ENCODE measurements at places on chromosomes 3 and 15.

DNA sequence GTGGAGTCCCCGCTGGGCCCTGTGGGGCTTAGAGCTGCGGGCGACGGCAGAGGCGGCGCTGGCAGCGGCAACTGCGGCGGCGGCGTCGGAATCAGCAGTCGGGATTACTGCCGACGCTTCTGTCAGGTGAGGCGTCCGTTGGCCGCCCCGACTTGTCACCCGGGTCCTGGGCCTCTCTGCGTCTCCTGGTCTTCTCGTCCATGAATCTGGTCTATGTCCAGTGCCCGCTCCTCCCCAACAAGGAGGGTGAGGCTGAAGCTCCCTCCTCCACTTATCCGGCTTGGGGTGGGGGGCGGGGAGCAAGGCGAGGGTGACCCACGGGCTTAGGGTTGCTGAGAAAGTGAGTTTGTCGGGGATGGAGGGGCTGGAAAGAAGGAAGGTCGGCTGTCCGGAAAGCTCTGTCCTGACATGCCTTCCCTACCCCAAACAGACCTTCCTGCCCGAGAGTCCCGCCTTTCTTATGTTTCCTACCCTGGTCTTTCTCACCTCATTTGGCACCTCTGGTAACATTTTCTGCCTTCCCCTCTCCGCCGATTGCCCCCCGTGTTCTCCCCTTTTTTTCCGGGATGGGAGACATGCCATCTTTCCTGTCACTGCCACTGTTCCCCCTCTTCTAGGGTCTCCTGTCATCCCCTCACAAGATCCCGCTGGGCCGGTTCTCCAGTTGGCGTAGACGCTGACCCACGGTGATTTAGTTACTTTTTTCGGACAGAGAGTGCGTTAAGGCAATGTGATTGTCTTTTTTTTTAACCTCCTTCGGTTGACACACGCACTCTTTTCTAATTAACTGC lies 520 bp downstream of the ZNF654 start:
- DNase-seq: no peak

- DNase-seq: no peak
Observed at GRCh38 chr3:12201813-12202212, 43.1 kb upstream of the TIMP4 start.

DNA sequence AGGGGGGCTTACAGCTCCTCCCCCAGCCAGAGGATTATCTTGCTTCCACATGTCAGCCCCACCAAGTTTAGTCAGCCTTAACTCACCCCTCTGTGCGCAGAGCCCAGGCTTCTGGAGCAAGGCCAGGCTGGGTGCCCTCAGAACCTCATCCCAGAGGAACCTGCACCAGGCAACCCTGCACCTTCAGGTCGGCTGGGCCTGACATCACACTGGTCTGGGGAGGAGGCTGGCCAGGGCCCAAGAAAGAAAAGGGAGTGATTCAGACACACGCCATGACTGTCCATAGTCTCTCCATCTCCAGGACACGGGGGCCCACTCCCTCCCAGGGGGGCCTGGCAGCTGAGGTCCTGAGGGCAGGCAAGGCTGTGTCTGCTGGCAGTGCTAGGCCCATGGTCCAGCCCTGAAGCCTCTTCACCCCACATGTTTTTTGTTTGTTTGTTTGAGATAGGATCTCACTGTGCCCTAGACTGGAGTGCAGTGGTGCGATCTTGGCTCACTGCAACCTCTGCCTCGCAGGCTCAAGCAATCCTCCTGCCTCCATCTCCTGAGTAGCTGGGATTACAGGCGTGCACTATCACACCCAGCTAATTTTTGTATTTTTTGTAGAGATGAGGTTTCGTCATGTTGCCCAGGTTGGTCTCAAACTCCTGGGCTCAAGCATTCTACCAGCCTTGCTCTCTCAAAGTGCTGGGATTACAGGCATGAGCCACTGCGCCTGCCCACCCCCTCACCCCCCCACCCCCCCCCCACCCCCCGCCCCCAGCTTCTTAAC lies 11.1 kb downstream of the TNK2 start:
- DNase-seq: peak; percentile 92

- DNase-seq: no peak
Observed at GRCh38 chr3:87397211-87397610, 120.8 kb upstream of the POU1F1 start.

DNA sequence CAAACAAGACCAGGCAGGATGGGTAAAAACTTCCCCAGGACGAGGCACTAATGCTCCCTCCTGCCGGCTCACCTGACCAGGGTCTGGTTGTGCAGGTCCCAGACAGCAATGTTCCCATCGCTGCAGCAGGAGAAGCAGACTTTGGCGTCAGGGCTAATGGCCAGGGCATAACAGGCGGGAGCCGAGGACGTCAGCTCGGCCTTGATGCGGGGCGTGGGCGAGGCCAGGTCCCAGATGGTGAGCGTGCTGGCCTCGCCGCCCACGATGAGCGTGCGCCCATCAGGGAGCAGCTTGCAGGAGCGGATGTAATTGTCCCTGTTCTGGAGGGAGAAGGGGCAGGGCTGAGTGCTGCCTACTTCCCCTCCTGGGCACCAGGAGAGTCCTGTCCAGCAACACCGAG lies 43.4 kb downstream of the TLE3 start:
- DNase-seq: no peak

GRCh38 chr3:153260681-153261080 lies 98.7 kb downstream of the RAP2B start:
- no peak for DNase-seq

- DNase-seq: no peak
Observed at GRCh38 chr3:178950676-178951075, 120.9 kb downstream of the ZMAT3 start.

GRCh38 chr3:113212150-113212843 lies 940 bp downstream of the BOC start:
- peak; percentile 47 for DNase-seq

DNA sequence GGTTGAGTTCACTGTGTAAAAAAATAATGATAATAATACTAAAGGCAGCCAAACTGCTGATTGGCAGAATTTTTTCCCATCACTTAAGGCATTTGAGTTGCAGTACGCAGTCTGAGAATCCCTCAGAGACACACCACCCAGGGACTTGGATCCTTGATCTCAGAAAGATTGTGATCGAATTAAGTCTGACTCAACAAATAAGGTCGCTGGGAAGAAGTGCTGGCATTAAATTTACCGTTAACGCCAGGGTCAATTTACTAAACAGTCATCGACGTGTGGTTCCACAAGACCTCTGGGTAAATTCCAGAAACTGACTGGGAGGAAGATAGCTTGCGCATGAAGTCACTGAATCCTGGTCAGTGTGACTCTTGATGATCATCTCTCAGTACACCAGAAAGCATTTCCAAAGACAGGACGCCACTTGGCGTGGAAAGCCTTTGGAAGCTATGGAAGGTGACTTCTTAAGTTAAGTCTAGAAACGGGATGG lies 48.3 kb upstream of the CGNL1 start:
- peak; percentile 86 for DNase-seq

GRCh38 chr3:184085389-184085852 lies 11.4 kb upstream of the HTR3E start:
- DNase-seq: no peak

GRCh38 chr15:67801926-67802914 lies 23.1 kb upstream of the SKOR1 start:
- no peak for DNase-seq

- no peak for DNase-seq
Observed at GRCh38 chr15:52171386-52171785, 19.8 kb downstream of the GNB5 start.

DNA sequence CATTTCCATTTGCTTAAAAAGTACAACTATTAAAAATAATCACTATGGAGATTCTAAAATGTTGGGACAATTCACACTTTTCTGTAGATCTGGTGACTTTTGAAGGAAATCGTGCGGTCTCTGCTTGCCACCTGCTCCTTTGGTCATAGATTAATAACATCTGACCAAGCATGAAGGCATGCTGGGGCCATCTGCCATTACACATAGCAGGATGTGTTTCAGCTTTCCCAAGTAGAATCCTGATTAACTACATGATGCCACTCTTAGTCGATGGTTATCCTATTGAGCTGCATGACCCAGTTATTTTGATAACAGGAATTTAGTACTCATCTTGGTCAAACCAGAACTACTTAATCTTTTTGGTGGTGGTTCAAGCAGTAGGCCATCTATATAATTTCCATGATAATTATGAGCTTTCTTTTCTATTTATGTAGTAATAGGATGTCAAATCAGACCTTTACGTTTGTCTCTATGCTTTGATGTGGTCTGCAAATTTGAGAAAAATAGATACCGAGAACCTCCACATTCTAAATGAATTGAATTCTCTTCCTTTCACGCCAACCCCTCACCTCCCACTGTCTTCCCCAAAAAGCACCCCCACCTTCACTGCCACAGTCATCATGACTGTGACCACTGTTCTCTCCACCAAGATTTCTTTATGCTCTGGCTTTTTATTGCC lies 158.1 kb downstream of the DIPK2A start:
- no peak for DNase-seq

DNA sequence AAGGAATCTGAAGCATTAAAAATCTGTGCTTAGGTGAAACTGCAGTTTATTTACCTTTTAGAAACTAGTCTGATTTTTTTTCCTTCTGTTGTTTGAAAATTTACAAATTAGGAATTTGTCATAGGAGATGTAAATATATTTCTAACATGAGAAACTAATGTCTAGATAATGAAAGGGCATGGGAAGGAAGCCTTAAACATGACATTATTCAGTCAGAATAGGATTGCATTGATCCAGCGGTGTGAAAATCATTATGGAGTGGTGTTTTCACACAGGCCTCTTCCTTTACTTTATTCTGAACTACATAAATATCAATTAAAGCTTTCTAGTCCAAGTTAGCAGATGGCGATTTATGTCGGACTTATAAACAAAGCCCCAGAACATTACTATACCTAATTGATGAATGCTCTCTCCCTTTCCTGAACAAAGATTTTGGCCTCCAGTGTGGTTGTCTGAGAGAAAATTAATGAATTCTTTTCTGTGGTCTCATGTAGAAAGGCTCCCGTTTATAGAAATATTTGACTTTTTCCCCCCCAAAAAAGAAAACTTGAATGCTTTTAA lies 37.9 kb downstream of the FNDC3B start:
- no peak for DNase-seq

DNA sequence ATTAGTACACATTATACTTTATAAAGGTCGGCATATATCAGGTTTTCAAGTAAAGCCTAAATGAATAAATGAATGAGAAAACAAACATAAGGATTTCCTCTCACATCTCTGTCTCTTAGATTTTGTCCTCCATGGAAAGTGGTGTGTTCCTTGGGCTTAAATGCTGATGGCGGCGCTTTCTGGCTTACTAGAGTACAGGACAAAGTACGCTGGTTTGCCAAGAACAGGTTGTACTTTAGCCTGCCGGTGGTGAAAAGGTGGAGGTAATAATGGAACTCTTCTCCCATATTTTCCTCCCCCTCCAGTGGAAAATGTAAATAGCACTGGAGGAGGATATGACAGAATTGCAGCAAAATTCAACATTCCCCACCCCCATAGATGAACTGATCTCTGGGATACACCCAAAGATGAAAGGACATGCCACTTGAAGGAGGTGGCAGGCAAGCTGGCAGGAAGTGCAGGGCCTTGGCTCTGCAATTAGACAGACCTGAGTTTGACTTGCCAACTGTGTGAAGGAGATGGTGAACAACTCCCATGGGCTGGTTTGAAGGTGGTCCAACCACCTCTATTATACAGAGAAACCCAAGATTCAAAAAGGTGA lies 29.3 kb downstream of the CEP152 start:
- peak; percentile 17 for DNase-seq

DNA sequence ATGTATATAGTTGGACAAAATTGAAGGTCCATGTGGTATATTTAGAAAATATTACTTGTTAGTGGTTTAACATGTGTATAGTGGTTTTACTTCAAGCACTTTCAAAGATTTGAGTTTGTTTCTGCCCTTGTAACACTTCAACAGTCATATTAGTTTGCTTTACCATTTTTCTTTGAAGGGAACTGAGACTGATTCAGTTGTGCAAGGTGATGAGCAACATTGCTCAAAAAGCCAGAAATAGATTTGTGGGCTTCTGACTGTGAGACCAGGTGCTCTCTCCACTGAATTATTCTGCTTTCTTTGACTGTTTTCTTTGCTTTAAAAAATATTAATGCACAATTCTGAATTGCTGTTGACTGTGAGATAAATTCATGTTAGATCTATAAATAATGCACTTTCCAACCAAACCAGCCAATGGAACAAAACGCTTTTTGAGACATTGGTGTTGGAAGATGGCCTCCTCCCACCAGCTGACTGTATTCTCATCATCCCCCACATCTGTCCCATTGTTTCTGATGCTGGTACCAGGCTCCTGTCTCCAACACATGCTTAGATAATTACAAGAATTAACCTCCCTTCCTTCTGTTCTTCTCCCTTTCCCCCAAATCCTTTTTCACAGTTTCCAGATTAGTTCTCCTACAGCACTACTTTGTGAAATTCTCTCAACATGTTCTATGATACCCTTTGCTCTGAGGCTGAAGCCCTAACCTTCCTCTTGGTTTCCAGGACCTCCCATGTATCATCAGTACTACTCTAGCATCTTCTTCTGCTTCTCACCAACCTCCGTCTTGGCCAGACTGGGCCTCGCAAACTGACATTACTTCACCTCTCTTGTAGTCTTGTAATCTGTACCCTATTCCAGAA lies 27.9 kb downstream of the PLCL2 start:
- DNase-seq: no peak

DNA sequence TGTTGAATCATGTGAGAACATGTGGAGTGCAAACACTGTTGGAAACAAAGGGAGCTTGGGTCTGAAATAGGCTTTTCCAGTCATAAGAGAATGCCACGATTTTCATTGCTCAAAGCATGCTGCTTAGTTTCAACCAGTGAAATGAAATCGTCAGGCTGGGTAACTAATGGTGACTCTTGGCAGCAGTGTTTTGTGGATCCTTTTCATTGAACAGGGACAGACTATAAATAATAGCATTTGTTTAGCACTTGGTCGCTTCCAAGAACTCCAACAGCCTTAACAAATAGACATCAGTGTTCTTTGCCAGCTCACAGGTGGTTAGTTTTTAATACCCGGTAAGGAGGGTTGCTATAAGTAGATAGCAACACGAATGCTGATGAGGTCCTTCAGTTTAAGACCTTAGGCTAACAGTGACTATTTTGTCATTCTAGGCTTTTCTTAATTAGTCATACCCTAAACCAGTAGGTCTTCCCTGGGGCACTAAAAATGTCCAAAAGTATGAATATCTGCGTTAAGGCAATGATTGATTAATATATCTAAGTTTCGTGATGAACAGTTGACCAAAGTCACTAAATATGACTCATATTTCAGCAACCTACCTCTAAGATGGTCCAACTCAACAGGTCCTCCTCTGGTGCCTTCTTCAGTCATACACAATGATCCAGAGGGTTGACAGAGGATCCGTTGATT lies 15.8 kb downstream of the TP63 start:
- DNase-seq: no peak

GRCh38 chr3:57927916-57928315 lies 80.3 kb upstream of the FLNB start:
- DNase-seq: no peak
